Bladder microvascular endothelial cell (primary cell): ENCODE measurements at places on chromosomes 12 and 14. TPM values are rescaled to one million over a fixed set of nuclear protein-coding genes. Genes with fewer than 3 reads are reported as not detected.

PAH gene
- total RNA-seq: not detected in 2 replicates

P2RX2 gene
- total RNA-seq: not detected in 2 replicates

IAPP gene
- total RNA-seq: not detected in 2 replicates

CLEC14A gene
- 122 and 339 TPM in 2 replicates for total RNA-seq

CPNE6 gene
- not detected in 2 replicates for total RNA-seq
